Stimulated activated naive B cell treated with anti-CD40 and anti-IgM and Interleukin-4, amounts not matched to agents 10 μg/mL and 1 μg/mL and 100 μg/mL, for 72 hours (primary cell): ENCODE measurements at places on chromosomes 16 and 17.
A peak's percentile ranks its signal among the peaks of the same experiment; 100 is the strongest.

- DNase-seq, result peak; percentile 71
Measured at GRCh38 chr16:2842340-2843000, 12.4 kb downstream of the ZG16B start.

- no peak for DNase-seq
Measured at GRCh38 chr17:7862692-7863437, 5.1 kb downstream of the CYB5D1 start.

- no peak for DNase-seq
Measured at GRCh38 chr17:44792276-44792675, 33.5 kb downstream of the ADAM11 start.

DNA sequence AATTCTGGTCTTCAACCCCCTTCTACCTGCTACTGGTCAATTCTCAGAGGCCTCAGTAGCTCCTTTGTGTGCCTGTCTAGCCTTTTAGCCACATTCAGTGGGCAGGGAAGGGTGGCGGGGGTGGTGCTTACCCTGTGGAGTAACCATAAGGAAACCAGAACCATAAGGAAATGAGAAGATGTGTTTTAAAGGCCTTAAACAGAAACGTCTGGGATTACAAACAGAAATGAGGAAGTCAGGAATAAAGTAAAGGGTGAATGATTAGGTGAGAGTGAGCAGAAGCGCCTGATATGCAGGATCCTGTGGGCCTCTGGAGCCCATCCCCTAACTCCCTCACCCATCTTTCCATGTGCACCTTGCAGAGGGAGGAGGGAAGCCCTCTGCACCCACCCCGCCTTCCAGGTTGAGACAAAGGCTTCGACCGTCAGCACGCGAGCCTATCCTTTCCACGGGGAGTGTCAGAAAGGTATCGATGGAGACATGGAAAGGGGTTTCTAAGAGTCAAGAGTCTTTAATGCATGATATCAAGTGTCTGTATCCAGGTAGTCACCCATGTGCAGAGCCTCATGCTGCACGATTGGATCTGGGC, 20.4 kb downstream of the KIAA0513 start:
- DNase-seq, result no peak

DNA sequence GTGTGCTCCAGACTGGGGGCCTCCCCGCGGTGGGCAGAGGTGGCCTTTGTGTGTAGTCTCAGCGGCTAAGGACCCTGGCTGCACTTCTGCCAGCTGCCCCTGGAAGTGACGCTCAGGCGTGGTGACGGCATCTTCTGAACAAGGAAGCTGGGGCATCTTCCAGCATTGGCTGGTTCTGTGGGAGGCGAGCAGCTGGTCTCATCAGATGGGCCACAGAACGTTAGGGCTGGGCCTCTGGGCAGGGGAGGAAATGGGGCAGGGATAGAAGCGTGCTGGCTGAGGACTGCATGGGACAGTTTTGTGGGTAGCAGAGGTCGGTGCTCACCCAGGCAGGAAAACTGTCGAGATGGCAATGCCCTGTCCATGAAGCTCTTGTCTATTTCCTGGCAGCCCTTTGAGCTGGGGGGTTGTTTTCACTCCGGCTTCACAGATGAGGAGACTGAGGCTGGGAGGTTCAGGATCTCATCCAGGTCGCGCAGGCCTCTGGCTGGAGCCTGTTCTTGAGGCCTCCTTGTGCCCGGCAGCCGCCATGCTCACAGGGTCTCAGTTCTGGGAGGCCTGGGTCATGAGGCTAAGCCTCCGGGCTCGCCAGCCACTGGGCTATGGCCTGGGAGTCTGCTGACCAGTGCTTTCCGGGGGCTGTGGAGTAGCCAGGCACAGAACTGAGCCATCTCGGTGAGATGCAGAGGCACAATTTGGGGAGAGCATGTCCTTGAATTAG, 16.3 kb downstream of the IRF8 start:
- DNase-seq, result no peak

DNA sequence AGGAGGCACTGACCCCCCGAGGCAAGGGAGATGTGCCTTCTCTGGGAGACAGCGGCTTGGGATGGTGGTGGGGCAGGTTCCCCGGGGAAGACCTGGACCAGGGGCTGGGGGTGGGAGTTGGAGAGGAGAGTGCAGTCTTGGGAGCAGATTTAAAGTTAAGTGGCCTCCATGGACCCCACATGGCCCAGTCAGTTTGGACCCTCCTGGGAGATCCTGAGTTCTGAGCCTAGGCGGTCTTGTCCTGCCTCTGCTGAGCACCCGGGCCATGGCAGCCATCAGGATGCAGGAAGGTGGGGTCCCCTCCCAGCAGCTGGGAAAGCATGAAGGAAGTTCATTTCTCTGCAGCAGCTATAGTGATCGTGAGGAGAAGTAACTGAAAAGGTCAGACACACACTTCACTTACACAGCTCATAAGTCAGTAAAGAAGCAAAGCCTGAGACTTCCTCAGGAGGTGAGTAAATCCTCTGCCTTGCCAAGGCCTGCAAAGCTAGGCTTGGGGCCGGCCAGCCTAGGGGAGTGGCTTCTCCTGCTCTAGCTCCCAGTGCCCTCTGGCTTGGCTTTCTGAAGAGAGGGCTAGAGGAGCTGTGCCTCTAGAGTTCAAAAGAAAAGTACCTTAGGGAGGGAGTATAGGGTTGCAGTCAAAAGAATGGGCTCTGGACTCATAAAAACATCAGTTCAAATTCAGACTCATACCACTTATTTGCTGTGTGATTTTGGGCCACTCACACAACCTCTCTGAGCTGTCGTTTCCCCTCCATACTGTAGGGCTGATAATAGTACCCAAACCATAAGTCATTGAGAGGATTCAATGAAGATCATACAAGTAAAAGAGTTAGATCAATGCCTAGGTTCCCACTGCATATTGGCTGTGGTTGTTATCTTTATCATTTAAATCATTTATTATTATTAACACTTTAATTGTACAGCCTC, 31.0 kb upstream of the C16orf78 start:
- no peak for DNase-seq

GRCh38 chr17:3657874-3658783, 10.2 kb downstream of the TAX1BP3 start:
- no peak for DNase-seq

DNA sequence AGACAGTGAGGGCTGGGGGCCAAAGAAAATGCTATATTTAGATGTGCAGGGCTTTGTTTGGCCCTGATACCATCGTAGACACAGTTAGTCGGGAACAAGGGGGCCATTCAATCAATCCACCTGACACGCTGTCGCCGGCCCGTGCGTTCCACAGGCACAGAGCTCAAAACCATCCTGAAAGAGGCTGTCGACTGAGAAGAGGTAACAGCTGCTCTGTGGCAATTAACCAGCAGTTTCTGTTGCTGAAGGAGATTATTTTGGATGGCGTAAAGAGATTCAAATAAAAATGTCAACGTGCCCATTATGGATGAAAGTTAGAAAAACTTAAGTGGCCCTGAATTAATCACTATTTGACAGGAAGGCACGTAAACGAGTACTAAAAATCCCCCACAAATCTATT, 276.2 kb upstream of the IRX5 start:
- no peak for DNase-seq

DNA sequence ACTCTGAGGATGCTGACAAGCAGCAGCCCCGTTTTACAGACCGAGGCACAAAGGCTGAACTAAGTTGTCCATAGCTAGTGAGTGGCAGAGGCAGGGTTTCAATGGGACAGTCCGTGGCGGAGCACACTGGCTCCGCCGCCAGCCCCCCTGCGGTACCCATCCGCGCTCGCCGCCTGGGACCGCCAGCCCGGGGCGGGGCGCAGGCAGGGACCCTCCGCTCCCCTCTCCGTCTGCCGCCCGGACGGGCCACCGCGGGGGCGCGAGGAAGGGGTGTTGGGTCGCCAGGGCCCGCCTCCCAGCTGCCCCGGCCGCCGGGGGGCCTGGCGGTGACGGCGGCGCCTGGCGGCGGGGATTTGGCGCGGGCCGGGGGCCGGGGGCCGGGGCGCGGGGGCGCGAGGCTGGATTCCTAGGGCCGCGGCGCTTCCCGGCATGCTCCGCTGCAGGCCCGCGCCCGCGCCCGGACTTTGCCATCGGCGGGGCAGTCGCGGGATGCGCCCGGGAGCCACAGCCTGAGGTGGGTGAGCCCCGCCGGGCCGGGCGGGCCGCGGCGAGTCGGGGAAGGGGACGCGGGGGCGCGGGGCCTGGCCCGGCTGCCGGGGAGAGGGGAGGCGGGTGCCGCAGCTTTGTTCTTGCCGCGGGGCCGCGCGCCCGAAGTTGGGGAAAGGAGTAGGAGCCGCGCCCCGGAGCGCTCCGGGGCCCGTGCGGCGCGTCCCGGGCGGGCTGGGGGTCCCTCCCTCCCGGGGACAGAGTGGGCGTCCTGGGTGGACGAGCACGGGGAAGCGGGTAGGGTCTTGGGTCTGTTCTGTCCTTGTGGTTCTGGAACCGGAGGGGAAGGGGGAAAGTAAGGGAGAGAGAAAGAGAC, at the start of gene TMEM98:
TSS of gene TMEM98 (plus strand) at position 430 of the 862 bp plus-strand sequence. CDS start 3,376 bp downstream, outside the sequence.
- no peak for DNase-seq
